B cell (primary cell): ENCODE measurements at places on chromosomes 2 and 18. TPM values are rescaled to one million over a fixed set of nuclear protein-coding genes. Genes with fewer than 3 reads are reported as not detected.
A peak's percentile ranks its signal among the peaks of the same experiment; 100 is the strongest.

- peak; percentile 98 for DNase-seq
Measured at GRCh38 chr2:10447895-10448575, at the start of gene ODC1. Gene ODC1 (minus strand): TSS chr2:10448327. CDS start chr2:10445032, 3,295 bp downstream.

The KLHL29 gene
- 3.4 and 3.9 TPM in 2 replicates for total RNA-seq

The GREB1 gene
- total RNA-seq: 0.34 and 0.39 TPM in 2 replicates

The TPGS2 gene
- 50.9 and 53.7 TPM in 2 replicates for total RNA-seq

GRCh38 chr18:28706397-28706796 lies 529.5 kb upstream of the CDH2 start:
- no peak for DNase-seq

The NEU2 gene
- total RNA-seq: not detected in 2 replicates

DNA sequence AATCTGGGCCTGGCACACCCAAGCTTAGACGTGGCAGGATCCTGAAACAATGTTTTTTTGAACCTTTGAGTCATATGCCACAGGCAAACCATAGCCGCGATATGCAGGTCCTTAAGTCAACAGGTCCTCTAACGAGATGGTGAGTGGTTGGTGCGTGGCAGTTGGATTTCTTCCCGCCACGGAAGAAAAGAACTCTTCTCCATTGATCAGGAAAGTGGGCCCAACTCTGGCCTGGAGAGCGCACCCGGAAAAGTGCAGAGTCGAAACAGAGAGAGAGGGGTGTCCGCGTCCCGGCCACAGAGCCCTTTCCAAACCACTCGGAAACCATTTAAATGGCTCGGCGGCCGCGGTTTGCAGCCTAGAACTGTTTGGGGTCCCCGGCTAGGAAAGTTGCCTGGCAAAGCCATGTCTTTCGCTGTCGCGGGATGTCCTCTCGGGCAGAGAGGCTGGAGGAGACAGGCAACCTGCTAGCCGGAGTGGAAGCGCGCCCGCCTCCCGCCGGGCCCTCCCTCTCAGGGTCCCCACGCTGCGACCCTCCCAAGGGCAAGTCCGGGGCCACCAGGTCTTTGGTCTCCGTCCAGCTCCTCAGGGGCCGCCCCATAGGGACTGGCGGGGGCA lies 777 bp downstream of the GALNT3 start:
- DNase-seq: peak; percentile 44

- DNase-seq: no peak
Measured at GRCh38 chr2:20507166-20507692, 60.4 kb downstream of the RHOB start.

The TTC32 gene
- 38.1 TPM in 2 replicates for total RNA-seq
